ENCODE measurements at places on chromosomes 2 and 18. TPM values are rescaled to one million over a fixed set of nuclear protein-coding genes. Genes with fewer than 3 reads are reported as not detected.

DNA sequence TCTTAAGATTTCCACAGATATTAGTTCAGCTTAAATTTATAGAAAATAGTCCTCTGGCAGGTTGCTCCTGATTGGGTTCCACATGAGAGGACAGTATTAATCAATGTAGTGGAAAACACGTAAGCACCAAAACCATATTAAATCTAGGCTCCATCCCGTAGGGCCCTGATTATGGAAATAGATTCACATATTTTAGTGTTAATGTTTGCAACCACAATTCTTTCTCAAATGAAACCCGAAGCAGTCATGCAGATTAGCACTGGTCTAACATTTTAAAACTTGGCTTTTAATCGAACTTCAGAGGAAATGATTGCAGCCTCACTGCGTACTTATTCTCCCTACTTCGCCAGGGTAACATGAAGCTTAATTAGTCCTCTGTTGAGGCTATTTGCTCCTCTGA lies 60.9 kb downstream of the METTL4 start:
- no peak for DNase-seq

DNA sequence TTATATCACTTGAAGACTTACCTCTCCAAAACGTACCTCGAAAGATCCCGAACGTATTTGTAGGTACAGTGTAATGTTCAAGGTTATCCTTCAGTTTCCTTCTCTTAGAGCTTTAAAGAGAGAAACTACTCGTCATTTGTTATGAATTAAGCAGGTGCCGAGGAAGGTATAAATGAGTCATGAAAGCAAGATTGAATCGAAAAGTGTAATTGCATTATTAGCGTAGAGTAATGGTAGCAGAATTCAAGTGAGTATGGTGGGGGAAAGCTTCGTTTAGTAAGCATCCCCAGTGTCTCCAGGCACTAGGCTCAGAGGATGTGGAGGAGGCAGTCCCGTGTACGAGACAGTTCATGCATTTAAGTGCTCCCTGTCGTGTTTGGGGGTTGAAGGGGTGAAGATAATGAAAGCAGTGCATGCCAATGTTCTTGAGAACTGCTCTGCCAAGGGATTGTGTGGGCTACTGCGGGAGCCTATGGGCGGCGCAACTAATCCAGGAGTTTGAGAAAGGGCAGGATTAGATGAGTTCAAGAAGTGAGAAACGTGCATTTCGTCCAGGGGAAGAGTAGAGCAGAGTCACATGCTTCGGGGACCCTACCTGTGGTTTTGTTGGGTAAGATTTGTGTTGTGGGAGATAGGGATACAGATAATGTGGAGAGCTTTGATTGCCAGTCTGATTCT lies 858 bp downstream of the POLR1B start:
- no peak for DNase-seq

GRCh38 chr2:140376686-140377085 lies 1596.5 kb upstream of the NXPH2 start:
- peak; percentile 10 for DNase-seq

DNA sequence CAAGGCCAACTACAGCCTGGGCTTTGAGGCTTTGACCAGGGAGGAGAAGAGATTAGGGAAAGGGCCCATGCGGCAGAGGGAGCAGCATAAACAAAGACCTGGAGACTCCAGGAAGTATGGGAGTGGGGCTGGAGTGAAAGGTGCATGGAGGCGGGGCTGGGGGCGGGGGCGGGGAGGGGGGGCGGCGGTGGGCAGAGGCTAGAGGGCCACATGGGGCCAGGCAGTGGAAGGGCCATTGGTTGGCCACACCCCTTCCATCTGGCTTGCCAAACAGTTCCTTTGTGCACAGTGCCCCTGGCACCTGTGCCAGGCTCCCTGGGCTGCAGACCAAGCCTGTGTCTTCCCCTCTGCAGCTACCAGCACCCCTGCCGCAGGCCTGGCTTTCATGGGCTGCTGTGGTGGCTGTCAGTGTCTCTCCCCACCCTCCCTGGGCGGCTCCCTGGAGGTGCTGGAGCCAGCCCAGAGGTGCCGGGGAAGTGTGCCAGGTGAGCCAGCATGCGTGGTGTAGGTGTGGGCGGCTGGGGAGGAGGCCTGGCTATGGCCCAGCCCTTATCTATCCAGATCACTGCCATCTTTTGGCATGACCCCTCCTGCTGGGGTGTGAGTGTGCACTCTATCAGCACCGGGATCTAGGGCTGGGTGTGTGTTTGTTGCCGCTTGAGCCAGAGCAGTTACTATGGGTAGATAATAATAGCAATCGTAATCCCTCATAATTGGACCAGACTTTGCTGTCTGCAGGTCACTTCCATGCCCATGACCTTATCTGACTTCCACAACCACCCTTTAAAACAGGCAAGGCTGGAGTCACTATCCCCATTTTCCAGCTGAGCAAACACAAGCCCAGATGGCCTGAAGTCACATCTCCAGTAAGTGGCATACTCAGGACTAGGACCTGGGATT lies 30.5 kb downstream of the DNMT3A start:
- peak; percentile 75 for DNase-seq

GRCh38 chr18:3157606-3158005 lies 62.2 kb downstream of the MYOM1 start:
- no peak for DNase-seq

DNA sequence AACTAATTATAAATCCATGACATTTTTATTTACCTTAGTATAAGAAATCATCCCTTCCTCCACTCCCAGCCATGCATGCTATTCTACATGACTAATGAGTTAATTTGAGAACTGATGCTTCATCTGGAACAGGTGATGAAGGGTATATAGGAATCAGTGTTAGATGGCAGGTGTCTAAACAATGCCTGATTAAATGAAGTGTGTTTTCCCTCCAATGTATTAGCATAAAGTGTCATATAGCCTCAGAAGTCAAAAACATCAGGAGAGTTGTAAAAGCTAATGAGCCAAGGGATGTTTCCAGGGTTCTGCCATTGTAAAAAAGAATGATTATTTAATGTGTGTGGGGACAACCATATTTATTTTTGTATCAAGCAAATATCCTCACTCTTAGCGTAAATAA lies 913.8 kb downstream of the DCC start:
- DNase-seq, result no peak

Gene AMER3
- not detected for total RNA-seq

- DNase-seq, result no peak
These were observed 78.8 kb upstream of the UPP2 start for GRCh38 chr2:158022888-158023287.

DNA sequence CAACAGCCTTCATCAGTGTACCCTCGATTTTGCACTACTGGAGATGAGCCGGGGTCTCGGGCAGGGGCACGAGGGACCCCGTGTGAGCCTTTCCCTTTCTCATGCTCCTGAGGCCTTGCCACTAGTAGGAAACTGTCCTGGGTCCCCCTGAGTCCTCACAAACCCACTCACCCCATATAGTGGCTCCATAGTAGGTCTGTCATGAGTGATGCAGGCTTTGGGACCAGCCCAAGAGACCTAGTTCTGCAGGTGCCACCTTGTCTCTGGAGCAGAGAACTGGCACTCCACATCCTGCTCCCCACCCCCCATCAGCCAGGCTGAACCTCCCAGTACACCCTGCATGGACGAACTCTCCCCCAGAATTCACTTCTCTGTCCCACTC lies 187.1 kb downstream of the SMAD7 start:
- no peak for DNase-seq

DNA sequence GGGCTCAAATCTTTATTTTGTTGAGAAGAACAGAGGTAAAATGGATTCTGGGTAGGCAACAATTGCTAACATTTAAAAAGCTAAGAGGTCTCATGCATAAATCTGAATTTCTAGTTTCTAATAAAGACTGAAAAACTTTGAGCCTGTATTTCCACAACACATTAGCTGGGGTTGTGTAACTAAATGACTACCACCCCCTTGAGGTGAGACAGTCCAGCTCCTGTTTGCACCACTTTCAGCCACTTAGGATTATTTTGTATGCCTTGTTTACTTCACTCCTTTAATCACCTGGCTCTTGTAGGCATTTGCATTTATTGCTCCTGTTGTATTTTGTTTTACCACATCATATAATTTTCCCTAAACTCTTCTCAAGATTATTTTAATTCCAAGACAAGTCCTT lies 376.6 kb downstream of the PTH2R start:
- no peak for DNase-seq

DNA sequence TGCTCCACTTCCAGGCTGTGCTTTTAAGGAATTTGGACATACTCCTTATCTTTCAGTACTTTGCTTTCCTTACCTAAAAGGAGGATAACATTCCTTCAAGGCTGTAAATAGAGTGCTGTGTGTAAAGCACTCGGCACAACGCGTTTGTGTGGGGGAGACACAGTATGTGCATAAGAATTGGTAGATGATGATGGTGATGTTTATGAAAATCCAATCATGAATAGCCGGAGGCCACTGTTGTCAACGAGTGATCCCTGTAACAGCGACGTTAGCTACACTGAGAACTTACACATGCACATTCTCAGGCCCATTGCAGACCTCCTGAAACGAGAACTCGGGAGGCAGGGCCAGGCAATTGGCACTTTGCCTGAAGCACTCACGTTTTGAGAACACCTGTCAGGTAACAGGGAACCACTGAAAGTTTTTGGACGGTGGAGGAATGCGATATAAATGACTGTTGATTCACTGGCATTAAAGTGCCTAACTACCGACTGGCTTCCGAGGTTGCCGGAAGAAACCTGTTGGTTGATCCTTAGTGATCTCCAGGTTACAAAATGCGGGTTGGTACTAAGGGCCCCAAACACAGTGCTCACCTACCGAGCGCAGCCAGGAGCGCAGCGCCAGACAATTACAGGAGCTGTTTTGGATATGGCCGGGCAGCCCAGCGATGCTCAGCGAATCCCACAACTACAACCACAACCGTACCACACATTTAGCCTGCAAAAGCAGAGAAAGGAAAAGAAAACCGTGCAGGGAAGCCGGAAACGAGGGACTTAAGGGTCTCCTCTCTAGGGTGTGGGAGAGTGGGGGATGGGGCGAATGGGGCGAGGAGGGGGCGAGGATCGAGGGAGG lies 1.0 kb upstream of the MAP4K4 start:
- no peak for DNase-seq

DNA sequence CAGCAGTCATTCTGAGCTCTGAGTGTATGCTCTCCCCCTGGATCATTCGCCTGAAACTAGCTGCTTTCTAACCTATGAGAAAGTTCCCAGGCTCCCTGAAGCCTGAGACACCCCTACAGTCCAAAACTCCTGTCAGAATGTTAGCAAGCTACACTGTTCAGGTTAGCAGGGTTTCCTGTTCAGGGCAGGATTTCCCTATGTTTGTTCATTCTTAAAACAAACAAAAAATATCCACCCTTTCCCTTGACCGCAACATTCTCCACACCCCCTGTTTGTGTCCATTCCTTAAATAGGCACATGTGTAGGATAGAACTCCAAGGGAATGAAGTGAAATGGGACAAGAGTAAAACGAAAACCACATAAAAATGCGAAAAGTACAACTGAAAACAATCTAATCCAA lies 83.1 kb downstream of the KLF7 start:
- no peak for DNase-seq

- DNase-seq, result no peak
These were observed 242.4 kb upstream of the ZNF521 start for GRCh38 chr18:25594351-25594750.

Gene ARHGAP28
- 6.1 TPM for total RNA-seq

DNA sequence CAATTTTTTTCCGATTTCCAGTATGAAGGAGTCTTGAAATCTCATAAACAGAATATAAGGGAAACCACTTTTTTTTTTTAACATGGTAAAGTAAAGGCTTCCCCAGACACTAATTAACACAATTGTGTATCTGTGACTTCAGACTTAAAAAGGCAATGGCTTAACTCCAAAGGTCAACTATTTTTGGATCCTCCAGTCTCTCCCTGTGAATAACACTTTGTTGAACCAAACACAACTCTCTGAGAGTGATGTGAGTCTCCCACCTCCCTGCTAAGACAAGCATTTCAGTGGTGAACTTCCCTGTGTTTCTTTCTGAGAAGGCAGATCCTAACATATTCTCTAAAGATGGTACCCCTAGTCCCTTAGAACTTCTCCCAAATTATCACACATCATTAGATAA lies 219.6 kb upstream of the RBBP8 start:
- DNase-seq, result no peak

DNA sequence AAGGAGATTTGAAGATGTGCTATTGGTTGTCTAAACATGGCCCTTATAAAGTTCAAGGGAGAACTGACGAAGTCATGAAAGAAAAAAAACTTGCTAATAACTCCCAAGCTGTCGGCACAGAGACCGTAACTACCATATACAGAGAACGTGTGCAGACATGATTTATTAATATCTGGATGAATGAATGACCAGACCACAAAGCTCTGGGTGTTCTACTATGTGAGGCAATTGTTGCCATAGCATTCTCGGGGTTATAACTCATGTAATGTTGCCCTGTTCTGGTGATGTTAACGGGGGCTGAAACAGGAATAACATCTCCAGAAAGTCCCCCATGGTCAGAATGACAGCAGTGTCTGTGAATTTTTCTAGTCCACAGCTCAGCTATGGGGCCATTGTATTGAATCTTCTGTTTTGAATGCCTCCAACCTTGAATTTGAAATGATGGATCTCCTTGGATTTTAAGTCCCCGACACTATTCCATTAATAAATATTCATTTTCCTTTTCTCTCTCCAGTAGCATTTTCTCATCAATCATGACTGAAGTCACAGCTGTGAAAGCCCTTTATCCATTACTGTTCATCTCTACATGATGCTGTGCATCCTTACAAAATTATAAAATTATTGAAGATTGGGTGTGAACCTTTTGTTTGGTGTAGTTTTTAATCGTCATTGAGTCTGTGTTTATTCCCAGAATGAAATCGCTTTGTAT lies 483.4 kb upstream of the KLHL29 start:
- no peak for DNase-seq

GRCh38 chr2:59047373-59047995 lies 806.4 kb upstream of the FANCL start:
- DNase-seq, result no peak

Gene SH2D6
- total RNA-seq, result not detected

DNA sequence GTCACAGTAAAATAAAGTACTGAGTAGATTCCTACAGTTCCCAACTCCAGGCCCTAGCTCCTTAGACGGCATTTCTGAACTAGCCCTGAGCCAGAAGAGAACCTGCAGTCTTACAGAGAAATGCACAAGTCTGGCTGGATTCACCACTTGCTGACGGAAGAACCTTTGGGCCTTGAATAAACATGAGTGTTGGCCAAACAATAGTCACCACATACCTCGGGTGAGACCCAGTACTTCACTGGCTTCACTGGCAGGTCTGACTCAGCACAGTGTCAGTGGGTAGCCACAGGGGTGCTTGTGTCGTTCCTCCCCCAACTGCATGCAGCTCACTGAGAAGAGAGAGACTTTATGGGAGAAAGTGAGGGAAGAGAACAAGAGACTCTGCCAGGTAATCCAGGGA lies 88.9 kb downstream of the TMEM185B start:
- no peak for DNase-seq

Gene PDE1A
- 16.0 TPM for total RNA-seq

- DNase-seq, result no peak
These were observed 185.4 kb upstream of the OSR1 start for GRCh38 chr2:19543663-19544383.

- DNase-seq, result no peak
These were observed 12.4 kb downstream of the DYM start for GRCh38 chr18:49447810-49448745.

Gene HOXD10
- total RNA-seq, result not detected

GRCh38 chr18:50679056-50679455 lies 119.2 kb downstream of the MAPK4 start:
- DNase-seq, result no peak

Gene OXER1
- 1.6 TPM for total RNA-seq

Gene ABCG8
- not detected for total RNA-seq

Measured in right cardiac atrium (tissue), 5 donors.